Activated CD8-positive, alpha-beta memory T cell treated with anti-CD3 and anti-CD28 coated beads for 48 hours (primary cell): ENCODE measurements at places on chromosomes 3 and 15.

- no peak for DNase-seq
Measured at GRCh38 chr15:85730001-85730820, 64.5 kb downstream of the KLHL25 start.

GRCh38 chr3:157226173-157226847 is 66.4 kb upstream of the CCNL1 start:
- no peak for DNase-seq

GRCh38 chr3:114727373-114727772 is 419.7 kb downstream of the ZBTB20 start:
- DNase-seq: no peak

GRCh38 chr3:171892457-171892856 is 49.3 kb downstream of the TMEM212 start:
- DNase-seq: no peak

GRCh38 chr3:61518590-61518989 is 42.8 kb upstream of the PTPRG start:
- no peak for DNase-seq

- no peak for DNase-seq
Measured at GRCh38 chr15:70289191-70289955, 191.7 kb upstream of the TLE3 start.
